ENCODE measurements at places on chromosomes 5 and 9.

- DNase-seq = peak; percentile 43
Measured at GRCh38 chr5:125798307-125798706, 624.9 kb upstream of the GRAMD2B start.

DNA sequence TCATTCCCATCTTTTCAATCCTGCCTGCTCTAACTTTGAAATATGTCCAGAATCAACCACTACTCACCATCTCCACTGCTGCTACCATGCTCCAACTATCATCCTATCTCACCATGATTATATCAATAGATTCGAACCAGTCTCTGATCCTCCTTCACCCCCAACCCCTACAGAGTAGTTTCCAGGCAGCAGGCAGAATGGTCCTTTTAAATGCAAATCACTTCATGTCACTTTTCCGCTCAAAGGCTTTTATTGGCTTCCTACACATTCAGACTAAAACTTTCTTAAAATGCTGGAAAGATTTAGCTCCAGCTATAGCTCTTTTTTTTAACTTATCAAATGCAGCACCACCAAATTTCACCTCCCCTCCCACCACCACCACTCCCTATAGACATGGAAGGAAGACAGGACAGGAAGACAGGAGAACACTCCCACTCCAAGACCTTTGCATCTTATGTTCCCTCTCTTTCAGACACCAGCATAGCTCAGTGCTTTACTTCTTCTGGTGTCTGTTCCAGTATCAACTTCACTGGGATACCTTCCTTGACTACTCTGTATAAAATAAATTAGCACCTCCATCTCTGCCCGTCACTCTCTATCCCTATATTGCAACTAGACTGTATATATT, 9.9 kb upstream of the PPP2R2B start:
- DNase-seq = no peak

- DNase-seq = no peak
Measured at GRCh38 chr5:118069452-118069851, 918.9 kb downstream of the DTWD2 start.

GRCh38 chr9:2291980-2292704, 277.0 kb downstream of the SMARCA2 start:
- no peak for DNase-seq

GRCh38 chr5:156556666-156557406, 229.9 kb downstream of the SGCD start:
- no peak for DNase-seq

DNA sequence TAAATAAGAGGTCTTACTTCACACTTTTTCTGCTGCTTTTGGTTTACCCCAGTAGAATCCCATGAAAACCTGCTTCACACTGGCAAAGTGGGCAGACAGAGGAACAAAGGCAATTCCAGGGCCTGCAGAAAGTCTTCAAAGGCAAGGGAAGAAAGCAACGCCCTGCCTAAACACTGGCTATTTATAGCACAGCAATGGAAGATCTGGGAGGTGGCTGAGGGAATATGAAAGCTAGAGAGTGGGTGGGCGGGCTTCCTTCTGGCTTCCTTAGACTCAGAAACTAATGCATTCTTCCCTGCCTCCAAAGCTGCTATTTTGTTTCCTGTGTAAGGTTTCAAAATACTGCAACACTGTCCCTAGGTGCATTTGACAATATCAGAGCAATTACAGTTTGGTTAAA, 46.8 kb downstream of the ELAVL2 start:
- DNase-seq = no peak

DNA sequence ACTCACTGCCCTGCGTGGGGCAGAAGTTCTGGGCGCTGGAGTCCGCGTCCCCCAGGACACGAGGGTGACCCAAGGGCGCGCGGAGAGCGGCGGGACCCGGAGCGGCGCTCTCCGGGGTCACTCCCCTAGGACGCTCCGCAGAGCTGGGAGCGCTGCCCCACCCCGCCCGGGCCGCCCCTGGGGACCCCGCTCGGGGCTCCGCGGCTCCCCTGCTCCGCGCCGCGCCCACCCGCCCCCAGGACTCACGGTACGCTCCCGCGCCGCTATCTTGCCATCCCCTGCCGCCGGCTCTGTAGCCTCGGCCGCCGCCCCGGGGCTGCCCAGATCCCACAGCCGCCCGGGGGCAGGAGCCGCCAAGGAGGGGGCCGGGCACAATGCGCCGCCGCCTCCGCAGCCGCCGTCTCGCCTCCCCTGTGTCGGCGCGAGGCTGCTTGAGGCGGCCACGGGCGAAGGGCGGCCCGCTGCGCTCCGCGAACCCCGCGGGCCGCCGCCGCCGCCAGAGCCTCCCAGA, 303 bp downstream of the LIFR start:
- DNase-seq = no peak

GRCh38 chr5:172280929-172281328, 2.6 kb downstream of the UBTD2 start:
- no peak for DNase-seq

GRCh38 chr5:171868236-171868635, 82.6 kb downstream of the SMIM23 start:
- no peak for DNase-seq

GRCh38 chr5:16057277-16057676, 122.3 kb downstream of the MARCHF11 start:
- DNase-seq = no peak

DNA sequence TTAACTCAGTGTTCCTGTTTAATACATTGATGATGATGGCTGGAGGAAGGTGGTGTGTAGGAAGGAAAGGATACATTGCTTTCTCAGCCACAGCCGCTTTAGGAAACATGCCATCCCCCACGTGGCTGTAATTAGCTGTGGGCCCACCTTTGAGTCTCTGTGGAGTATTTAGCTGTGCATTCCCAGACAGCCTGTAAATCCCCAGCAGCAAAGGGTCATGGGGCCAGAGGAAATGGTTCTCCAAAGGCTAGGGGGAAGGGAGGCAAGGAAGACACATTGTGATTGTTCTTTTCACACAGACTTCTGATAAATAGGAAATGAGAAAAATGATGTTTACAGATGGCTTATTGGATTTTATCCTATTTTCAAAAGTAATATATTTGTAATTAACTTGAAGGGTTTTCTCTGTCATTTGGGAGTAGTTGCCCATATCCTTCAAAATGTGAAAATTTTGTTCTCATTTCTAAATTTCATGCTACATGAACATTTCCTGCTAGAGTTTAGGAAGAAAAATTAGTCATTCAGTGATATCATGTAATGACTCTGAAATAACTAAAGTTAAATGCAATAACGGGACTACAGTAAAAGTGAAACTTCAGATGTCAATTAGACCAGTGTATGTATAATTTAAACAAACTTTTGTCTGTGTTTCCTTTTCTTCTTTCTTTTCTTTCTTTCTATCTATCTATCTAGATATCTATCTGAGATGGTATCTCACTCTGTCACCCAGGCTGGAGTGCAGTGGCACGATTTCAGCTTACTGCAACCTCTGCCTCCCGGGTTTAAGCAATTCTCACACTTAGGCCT, 24.3 kb upstream of the F2R start:
- no peak for DNase-seq

DNA sequence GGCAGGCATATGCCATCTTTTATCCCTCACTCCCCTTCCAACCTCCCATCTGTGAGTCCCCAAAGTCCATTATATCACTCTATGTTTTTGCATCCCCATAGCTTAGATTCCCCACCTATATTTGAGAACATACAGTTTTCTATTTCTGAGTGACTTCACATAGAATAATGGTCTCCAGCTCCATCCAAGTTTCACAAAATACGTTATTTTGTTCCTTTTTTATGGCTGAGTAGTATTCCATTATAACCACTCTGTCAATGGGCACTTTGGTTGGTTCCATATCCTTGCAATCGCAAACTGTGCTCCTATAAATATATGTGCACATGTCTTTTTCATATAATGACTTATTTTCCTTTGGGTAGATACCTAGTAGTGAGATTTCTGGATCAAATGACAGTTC, 178.6 kb downstream of the GAS1 start:
- DNase-seq = no peak

Measured in ACHN (cell line).